ENCODE measurements at places on chromosomes 13 and 19. TPM values are rescaled to one million over a fixed set of nuclear protein-coding genes. Genes with fewer than 3 reads are reported as not detected.

GRCh38 chr19:39203372-39204341 is at the start of gene SYCN:
SYCN (minus strand) TSS chr19:39204263; CDS start chr19:39204254, 9 bp downstream.
- DNase-seq: no peak

- no peak for DNase-seq
These were observed 46.0 kb downstream of the PRR20E start for GRCh38 chr13:57212989-57213388.

- DNase-seq: peak; percentile 55
These were observed 92.6 kb upstream of the PEG3 start for GRCh38 chr19:56933014-56933705.

- no peak for DNase-seq
These were observed 82.8 kb downstream of the TSC22D1 start for GRCh38 chr13:44493213-44493812.

Gene PCDH8
- total RNA-seq: 32.6 TPM

Gene PRSS57
- not detected for total RNA-seq

Gene ZSCAN22
- 3.0 TPM for total RNA-seq

Gene SLC25A41
- 1.6 TPM for total RNA-seq
